NCI-H1048 (cell line): ENCODE measurements at places on chromosomes 4 and X.

DNA sequence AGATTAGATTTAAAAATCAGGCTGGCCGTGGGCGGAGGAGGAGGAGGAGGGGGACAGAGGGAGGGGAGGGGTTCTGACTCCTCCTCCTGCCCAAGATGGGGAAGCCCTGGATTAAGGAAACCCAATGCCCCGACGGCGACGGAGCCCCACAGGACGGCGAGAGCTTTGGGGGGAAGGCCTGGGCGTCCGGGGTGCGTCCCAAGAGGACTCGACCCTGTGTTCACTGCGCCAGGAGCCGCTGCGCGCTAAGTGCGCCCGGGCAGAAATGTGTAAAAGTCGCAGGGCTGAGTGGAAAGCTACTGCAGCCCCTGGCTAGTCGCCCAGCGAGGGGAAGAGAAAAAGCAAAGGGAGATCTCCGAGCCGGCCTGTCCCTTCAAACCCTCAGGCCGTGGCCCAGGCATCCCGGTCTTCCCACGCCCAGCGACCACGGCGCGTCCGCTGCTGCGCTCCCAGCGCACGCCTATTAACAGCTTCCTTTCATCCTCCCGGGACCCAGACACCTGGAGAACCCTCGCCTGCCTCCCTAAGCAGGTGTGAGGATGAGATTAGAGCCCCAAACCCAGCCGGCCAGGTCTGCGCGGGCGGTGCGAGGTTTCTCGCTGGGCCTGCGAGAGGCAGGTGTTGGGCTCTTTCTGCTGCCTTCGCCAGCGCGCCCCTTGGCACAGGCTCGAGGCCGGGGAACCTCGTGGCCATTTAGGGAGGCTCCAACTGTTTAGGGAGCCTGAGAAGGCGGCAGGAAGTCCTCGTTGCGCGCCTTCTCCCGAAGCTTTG, 1.4 kb upstream of the RPS6KA3 start:
- DNase-seq = no peak

DNA sequence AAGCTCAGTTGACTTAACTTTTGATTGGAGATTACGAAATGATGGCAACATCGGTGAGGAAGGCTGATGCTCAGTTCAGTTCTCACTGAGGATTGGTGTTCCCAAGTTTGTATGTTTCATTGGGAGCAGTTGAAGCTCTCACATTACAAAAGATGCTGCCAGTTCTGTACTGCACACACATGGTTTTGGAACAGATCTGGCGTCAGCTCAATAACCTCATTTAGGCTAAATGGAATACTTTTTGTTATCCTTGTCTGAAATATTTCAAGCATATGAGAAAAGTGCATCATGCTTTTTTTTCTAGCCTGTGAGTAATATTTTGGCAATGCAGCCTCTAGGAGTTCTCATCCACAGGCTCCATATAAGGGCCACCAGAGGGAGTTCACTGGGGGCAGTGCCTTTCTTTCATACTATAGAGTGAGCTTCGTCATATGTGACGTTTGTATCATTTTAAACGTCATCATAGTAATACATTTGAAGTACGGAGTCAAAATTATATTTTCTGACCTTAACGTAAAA, 4.1 kb downstream of the ENPEP start:
- DNase-seq = no peak

- DNase-seq = no peak
Measured at GRCh38 chrX:70436343-70436742, 8.3 kb upstream of the DLG3 start.

- no peak for DNase-seq
Measured at GRCh38 chr4:44791831-44792230, 65.5 kb upstream of the GNPDA2 start.

DNA sequence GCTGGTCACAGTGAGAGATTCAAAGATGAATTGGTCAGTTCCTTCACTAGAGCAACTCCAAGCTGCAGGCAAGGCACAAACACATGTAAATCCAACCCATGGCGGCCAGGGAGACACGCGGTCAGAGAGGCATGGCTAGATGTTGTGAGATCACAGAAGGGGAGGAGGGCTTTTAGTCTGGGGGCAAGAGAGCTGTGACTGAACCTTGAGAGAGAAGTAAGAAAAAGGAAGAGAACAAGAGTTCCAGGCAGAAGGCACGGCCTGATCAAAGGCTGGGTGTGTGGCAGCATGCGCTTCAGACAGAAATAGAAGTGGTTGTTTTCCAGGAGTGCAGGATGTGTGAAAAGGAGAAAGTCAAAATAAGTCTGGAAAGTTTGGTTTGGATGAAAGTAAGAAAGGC, 15.9 kb downstream of the CCDC149 start:
- DNase-seq = no peak

DNA sequence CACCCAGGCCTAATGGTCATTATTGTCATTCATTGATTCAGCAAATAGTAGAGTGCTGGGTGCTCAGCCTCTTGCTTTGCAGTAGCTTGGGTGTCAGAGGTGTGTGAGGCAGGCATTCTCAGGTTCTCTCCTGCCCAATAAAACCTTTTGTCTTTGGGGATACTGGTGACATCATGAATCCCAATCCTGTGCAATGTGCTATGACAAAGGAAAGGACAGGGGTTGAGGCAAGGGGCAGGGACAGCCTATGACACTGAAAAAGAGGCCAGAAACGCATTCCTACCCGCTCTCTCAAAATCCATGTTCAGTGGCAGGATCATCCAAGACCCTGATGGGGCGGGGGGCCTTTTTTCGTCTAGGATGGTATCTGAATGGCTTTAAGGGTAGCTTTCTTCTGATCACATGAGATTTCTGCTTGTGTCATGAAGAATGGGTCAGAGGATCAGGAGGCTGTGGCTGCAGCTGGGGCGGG, 1.5 kb upstream of the FAM193A start:
- no peak for DNase-seq

GRCh38 chr4:47221721-47222120, 190.4 kb downstream of the GABRB1 start:
- DNase-seq = no peak

DNA sequence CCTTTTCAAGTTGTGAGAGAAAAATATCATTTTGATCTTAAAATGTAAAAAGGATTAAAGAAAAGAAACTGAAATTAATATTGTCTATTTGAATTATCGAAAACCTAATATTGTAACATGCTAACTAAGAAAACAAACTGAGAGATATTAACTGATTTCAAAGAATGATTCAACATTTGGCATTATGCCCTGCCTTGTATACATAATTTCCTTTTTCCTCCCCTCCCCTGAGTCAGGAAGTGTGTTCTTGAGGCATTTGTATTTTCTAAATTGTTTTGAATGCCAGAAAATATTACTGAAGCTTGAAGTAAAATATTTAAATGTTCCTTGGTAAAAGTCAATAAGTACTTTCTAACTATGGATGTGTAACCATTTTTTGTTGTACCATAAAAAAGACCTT, 49.4 kb downstream of the RPS6KA3 start:
- DNase-seq = no peak

DNA sequence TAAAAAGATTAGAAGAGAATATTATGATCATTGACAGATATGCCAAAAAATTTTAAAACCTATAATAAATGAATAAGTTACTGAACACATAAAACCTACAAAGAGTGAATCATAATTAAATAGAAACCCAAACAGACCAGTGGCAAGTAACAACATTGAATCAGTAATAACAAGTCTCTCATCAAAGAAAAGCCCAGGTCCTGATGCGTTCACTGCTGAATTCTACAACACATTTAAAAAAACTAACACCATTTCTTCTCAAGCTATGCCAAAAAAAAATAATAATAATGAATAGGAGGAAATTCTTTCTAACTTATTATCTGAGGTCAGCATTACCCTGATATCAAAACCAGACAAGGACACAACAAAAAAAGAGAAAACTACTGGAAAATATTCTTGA, 30.6 kb downstream of the ACTRT1 start:
- DNase-seq = no peak

DNA sequence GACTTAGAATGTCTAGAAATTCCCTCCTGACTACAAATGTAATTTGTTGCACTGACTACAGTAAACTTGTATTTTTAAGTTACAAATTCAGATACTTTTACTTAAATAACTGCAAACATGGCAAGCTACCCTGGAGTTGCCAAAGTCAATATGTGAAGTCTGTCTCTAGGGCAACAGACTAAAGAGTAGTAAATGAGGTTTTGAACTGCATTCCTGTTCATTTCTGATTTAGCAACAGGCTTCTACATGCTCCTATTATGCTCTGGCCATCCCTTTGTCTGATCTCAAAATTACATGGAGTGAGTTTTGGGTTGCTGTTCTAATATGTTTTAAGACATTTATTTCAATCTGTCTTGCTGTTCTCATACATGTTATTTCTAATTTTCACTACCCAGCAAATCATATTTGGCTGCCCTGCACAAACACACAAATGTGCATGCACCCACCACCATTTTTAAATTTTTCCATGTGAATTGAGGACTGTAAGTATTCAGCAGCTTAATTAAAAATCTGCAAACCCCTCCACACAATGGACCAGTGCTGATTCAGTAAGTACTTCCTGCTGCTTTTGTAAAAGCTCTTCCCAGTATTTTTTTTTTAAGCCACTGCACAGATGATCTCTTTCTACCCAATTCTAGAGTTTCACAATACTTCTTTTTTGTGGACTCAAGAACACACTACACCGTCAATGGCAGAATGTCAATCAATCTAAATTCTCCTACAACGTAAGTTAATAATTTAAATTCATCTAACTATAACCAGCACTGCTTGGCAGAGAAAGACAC, 26.7 kb downstream of the SH3RF1 start:
- DNase-seq = no peak

DNA sequence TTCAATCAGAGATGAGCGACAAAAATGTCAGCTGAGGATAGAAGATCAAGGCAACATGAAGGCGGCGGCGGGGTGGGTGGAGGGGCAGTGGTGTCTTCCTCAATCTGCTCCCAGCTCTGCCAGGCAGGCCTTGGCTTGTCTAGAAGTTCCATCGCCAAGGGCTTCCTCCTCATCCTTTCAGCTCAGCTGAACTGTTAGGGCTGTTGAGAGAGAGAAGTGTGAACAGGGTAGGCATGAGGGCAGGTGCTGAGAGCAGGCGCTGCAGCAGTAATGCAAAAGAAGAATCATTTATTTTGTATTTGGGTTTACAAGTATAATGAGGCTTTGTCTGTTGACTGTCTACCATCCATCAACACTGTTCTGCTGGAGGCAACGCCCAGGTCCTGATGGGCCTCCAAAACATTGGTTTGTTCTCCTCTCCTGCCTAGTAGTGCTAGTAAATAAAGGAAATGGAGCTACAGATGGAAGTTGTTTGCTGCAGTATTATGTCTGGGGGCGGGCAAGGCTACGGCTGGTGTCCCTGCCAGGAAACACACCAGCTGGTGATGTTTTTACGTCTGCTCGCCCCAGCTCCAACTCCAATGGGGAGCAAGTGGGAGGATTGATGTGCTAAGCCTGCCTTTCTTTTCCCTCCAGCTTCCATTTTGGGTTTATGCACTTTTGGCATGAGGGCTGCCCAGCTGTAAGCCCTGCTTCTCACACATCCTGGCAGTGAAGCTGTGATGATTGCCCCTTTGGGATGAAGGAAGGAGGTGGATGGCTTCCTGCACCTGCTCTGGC, 139.4 kb upstream of the BOD1L1 start:
- DNase-seq = no peak

GRCh38 chr4:114229706-114230105, 250.3 kb upstream of the ARSJ start:
- DNase-seq = no peak

GRCh38 chr4:153528705-153529485, 62.7 kb downstream of the TMEM131L start:
- DNase-seq = no peak

DNA sequence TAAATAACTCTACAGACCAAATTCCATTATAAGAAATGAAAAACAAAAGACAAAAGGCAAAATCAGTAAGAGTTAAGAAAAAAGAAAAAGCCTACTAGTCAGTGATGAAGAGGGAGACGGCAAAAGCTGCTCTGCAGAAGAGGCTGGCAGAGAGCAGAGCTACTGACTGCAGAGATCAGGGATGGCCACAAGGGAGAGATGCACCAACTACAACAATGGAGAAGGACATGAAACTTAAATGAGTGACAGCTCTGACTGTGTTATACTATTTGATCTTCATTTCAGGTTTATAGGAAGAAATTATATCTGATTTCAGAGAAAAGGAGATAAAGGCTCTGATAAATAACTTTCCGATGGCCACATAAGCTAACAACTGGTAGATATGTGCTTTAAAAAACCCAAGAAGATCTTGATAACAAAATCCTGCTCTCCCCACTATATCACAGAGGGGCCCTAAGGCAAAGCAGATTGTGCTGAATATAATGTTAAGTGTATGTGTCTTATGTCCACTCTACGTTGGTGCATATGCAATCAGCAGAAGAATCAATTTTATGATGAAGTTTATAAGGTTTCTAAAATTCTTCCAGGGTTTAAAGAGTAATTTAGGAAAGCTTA, 58.4 kb upstream of the COX18 start:
- no peak for DNase-seq

DNA sequence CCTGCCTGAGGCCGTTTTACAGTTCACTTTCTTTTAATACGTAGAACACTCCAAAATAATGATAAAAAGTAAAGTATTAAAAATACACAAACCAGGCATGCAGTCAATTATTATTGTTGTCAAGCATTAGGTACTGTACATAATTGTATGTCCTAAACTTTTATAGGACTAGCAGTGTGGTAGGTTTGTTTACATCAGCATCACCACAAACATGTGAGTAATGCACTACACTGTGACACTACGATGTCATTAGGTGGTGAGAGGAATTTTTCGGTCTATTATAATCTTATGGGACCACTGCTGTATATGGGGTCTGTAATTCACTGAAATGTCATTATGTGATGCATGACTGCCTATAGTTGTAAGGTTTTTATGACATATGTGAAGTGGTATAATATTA, 149.5 kb upstream of the SH3RF1 start:
- no peak for DNase-seq

DNA sequence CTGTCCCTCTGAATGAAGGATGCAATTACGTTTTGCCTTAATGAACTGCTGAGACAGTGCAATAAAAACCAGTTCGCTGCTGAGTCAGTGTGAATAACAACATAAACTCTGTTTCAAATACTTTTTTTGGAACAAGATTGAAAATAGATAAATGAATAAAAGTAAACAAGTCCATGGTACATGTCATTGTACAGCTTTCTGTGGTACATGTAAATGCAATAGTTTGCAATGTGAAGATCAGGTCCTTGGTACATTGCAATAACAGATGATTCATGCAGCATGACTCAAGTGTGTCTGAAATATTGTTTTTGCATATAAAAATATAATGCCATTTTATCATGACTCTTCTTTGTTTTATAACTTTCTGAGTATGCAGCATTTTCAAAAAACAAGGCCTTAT, 193.4 kb upstream of the PACRGL start:
- DNase-seq = no peak
